EH (cell line): ENCODE measurements at places on chromosomes 1 and 21.
A peak's percentile ranks its signal among the peaks of the same experiment; 100 is the strongest.

GRCh38 chr1:241627453-241628259 lies 12.5 kb downstream of the CHML start:
- DNase-seq, result peak; percentile 74

GRCh38 chr1:39488793-39489566 lies 2.5 kb upstream of the BMP8A start:
- peak; percentile 12 for DNase-seq

DNA sequence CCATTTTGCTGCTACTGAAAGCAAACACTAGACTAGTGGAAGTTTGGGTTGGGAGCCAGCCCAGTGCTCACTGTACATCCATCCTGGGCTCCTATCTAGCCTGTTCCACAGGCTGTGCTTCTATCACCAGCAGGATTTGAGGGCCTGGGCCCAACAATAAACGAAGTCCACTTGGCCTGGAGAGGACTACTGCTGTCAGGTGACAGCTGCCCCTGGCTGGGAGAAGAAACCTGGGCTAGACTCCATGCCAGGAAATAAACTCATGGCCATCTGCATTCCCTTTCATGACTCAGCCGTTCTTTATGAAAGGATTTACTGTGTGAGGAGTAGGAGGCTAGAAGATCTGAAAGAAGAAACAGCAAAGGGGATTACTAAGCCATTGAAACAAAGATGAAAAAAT lies 35.5 kb downstream of the COLGALT2 start:
- DNase-seq, result peak; percentile 88

GRCh38 chr1:44536357-44537209 lies 131.5 kb downstream of the RNF220 start:
- DNase-seq, result no peak
